Activated CD4-positive, alpha-beta T cell treated with anti-CD3 and anti-CD28 coated beads, Interleukin-2, amount 10 ng/mL, durations not matched to agents 24 days and 14 days (primary cell): ENCODE measurements at places on chromosomes 11 and 22. TPM values are rescaled to one million over a fixed set of nuclear protein-coding genes. Genes with fewer than 3 reads are reported as not detected.

DNA sequence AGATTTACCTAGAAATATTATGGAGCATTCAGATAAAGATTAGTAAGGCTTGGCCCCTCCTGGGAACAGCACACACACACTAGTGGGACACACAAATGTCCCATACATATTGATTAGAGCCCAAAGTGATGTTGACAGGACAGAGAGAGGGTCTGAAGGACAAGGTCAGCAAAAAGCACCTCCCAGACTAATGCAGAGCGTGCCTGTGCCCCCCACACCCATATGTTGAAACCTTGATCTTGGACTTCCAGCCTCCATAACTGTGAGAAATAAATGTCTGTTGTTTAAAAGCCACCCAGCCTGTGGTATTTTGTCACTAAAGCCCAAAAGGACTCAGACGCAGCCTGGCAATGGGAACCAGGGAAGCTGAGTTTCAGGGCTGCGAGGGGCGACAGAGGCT lies 27.6 kb downstream of the LRFN4 start:
- DNase-seq = no peak

- no peak for DNase-seq
Measured at GRCh38 chr11:12397931-12398334, 20.6 kb downstream of the PARVA start.

DNA sequence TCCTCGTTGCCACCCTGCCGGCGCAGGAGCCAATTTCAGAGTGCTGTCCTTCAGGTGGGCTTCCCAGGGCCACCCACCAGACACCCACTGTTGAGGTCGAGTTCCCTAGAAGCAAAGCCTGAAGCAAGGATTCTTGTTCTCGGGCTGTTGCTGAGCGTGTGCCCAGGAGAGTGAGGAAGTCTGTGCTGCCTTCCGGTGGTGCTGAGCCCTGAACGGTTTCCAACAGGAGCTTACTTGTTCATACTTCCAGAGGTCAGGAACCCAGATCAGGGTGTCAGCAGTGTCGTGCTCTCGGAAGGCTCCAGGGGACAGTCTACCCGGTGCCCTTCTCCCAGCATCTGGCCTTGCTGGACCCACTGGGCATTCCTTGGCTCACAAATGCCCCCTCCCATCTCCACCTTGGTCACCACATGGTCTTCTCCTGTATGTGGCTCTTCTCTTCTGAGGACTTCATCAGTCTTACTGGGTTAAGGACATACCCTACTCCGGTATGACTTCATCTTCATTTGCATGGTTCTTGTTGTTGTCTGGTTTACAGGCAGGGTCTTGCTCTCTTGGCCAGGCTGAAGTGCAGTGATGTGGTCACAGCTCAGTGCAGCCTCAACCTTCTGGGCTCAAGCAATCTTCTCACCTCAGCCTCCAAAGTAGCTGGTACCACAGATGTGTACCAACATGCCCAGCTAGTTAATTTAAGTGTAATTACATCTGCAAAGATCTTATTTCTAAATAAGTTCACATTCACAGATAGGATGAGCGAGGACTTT lies 11.2 kb downstream of the SLC25A1 start:
- no peak for DNase-seq

GRCh38 chr22:20571531-20572007 lies 64.2 kb downstream of the MED15 start:
- DNase-seq = peak; percentile 86

- DNase-seq = peak; percentile 73
Measured at GRCh38 chr11:72553706-72554105, 119.4 kb upstream of the CLPB start.

GRCh38 chr11:6703247-6704063 lies 20.3 kb upstream of the MRPL17 start:
- DNase-seq = peak; percentile 70

DNA sequence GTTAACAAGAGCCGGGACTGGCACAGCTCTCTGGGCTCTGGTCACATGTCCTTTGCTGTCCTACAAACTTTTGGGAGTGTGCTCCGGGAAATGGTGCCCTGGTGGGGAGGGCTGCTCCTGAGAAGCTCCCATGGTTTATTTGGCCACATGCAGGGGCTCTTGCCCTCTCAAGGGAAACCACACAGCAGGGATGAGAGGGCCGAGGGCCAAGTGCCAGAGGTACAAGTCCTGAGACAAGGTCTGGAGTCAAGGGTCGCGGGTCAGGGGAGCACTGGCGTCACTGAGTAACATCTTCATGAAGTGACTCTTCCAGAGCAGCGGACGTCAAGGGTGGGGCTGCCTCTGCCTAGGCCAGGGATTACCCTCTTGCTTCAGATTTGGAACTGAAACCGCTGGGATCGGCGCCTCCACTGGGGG lies 1160.6 kb downstream of the TBC1D22A start:
- no peak for DNase-seq

- DNase-seq = no peak
Measured at GRCh38 chr11:96105197-96105895, 181.4 kb upstream of the MTMR2 start.

DNA sequence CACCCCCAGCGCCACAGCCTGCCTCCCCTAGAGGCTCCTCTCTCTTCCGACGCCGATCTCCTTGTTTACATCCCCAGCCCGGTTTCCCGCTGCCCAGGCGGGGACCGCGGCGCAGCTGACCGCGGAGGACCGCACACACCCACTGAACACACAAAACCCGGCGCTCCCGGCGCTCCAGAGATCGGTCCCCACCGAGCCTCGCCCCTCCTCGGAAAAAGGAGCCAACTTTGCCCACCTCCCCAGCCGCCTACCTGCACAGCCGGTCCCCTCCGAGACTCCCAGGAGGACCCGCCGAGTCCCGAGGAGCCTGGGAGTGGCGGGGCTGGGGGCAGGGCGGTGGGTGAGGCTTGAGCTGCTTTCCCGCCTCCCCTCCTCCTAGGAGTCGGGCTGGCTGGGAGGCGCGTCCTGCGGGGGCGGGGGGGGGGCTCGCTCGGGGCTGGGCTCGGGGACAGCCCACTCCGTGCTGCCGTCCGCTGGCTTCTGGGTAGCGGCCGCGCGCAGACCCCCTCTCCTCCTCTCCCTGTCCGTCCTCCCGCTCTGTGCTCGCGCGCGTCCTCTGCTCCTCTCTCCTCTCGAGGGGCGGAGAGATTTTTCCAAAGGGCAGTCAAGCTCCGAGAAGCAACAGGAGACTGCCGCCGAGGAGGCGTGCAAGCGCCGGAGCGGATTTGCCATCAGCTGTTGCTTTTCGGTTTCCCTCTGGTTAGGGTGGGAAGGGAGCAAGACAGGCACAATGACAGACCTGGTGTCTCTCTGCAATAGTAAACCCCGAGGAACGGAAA lies at the start of gene FXYD6:
FXYD6 (minus strand) TSS at position 318 of the 779 bp plus-strand sequence. CDS start 33,882 bp downstream, outside the sequence.
- peak; percentile 63 for DNase-seq

- DNase-seq = no peak
Measured at GRCh38 chr11:126655807-126656128, 300.3 kb downstream of the ST3GAL4 start.

- no peak for DNase-seq
Measured at GRCh38 chr11:112412383-112412782, 151.7 kb upstream of the PLET1 start.

DNA sequence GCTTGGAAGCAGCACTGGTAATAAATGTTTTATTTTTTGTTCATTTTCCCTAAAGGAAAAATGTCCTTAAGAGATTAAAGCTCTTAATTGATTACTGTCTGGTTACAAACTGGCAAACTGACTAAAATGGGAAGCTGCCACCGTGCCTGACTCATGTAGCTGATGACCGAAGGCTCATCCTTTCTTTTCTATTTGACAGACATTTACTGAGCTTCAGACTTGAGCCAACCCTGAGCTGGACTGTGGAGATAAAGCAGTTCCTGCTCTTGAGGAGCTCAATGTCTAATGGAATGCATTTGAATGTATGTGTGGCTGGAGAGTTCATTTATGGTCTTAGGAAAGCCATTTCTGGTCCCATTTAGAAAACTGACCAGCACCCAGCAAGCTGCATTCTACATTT lies 91.3 kb downstream of the RNF169 start:
- DNase-seq = no peak

- no peak for DNase-seq
Measured at GRCh38 chr11:131754671-131755070, 384.3 kb downstream of the NTM start.

DNA sequence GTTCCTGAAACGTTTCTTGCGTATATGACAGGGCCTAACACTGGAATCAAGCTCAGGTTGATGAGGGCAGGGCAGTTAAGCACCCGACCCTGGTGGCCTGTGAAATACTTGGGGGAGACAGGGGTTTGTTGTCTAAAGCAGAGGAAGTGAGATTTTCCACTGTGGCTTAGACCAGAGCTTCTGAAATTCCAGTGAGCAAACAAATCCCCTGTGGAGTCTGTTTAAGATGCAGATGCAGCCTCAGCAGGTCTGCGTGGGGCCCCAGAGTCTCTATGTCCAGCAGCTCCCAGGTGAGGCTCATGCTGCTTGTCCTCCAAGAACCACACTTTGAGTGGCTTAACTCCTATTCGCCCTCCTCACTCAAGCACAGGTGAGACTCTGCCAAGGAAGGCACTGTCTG lies 39.1 kb upstream of the PRAME start:
- DNase-seq = peak; percentile 43

GRCh38 chr11:62709247-62710000 lies 1.9 kb downstream of the GNG3 start:
- peak; percentile 98 for DNase-seq

GRCh38 chr22:28600546-28601143 lies 79.0 kb downstream of the TTC28 start:
- peak; percentile 74 for DNase-seq

DNA sequence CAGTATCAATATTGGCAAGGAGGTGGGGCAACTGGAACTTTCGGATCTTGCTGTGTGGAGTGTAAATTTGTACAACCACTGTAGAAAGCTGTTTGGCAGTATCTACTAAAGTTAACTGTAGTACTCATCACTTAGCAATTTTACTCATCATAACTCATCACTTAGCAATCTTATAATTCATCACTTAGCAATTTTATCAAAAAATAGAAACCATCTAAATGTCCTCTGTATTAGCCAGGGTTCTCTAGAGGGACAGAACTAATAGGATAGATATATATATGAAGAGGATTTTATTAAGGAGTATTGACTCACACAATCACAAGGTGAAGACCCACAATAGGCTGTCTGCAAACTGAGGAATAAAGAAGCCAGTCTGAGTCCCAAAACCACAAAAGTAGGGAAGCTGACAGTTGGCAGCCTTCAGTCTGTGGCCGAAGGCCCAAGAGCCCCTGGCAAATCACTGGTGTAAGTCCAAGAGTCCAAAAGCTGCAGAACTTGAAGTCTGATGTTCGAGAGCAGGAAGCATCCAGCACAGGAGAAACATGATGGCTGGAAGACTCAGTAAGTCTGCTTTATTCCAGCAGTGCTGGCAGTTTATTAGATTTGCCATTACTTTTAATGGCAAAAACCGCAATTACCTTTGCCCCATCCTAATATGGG lies 92.9 kb upstream of the USP47 start:
- no peak for DNase-seq

GRCh38 chr22:46931881-46932280 lies 169.4 kb downstream of the TBC1D22A start:
- DNase-seq = no peak

GRCh38 chr11:108101090-108101775 lies 20.1 kb upstream of the ACAT1 start:
- no peak for DNase-seq

- no peak for DNase-seq
Measured at GRCh38 chr11:30046578-30046945, 29.7 kb upstream of the KCNA4 start.

MYEOV gene
- total RNA-seq = 0.21 and 0.83 TPM in 2 replicates

KIRREL3 gene
- total RNA-seq = not detected in 2 replicates

SNX32 gene
- 1.2 and 2.1 TPM in 2 replicates for total RNA-seq

OR4A16 gene
- not detected in 2 replicates for total RNA-seq

PTGDR2 gene
- 0.14 and 0.19 TPM in 2 replicates for total RNA-seq

ANKK1 gene
- total RNA-seq = not detected in 2 replicates

PKDREJ gene
- total RNA-seq = not detected in 2 replicates
